Fibroblast of skin of left quadriceps (primary cell): ENCODE measurements at places on chromosomes 4 and X.

DNA sequence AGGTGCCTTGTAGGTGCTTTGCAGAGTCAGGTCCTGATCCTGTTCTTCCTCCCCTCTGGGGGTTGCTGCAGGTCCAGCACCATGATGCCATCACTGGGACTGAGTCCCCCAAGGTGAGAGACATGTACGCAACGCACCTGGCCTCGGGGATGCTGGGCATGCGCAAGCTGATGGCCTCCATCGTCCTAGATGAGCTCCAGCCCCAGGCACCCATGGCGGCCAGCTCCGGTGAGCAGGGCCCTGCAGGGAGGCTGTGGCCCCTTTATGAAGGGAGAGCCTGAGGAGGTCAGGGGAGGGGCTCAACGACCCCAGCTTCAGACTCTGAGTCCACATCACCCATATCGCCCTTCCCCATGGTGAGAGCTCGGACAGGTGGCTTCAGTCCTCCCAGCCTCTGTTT, 23.1 kb downstream of the MAN2B2 start:
- DNase-seq = no peak

DNA sequence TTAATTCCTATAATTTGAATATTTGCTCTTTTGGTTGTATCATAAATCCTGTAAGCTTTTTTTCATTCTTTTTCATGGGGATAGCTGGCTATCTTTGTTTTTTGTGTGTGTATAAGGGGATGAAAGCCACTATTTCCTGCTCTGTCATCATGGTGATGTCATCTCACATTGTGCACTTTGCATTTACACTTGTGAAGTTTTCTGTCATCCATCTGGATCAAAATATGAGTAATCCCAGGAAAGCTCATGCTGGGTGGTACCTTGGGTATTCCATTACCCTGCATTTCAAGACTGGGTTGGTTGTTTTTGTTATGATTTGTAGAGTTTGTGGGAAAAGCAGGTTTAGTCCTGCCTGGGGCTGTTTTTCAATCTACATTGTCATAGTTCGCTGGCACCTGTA, 367.3 kb downstream of the CHIC1 start:
- no peak for DNase-seq

- DNase-seq = no peak
Measured at GRCh38 chr4:186759990-186760389, 36.3 kb upstream of the FAT1 start.

GRCh38 chr4:188218392-188218791, 79.2 kb downstream of the TRIML1 start:
- no peak for DNase-seq

GRCh38 chr4:151807220-151807619, 46.4 kb upstream of the GATB start:
- no peak for DNase-seq

GRCh38 chrX:5708251-5708650, 520.4 kb downstream of the NLGN4X start:
- DNase-seq = peak; percentile 72

DNA sequence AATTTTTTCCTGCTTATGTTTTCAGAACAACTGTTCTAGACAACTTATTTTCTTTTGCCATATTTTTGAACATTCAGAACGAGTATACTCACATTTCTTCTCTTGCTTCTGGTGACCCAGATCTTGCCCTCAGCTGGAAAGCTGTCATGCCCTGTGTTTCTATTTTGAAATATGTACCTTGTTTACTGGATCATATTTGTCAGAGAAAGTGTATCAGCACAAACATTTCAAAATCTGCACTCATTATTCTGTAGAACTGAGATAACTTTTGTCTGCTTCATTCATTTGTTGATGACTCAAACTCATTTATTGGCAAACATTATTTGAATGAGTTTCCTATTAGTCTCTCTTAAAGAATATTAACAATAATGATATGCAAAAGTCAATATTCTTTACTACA, 46.2 kb upstream of the FAM9A start:
- no peak for DNase-seq

- no peak for DNase-seq
Measured at GRCh38 chr4:112514647-112515197, 1.3 kb downstream of the NEUROG2 start.

DNA sequence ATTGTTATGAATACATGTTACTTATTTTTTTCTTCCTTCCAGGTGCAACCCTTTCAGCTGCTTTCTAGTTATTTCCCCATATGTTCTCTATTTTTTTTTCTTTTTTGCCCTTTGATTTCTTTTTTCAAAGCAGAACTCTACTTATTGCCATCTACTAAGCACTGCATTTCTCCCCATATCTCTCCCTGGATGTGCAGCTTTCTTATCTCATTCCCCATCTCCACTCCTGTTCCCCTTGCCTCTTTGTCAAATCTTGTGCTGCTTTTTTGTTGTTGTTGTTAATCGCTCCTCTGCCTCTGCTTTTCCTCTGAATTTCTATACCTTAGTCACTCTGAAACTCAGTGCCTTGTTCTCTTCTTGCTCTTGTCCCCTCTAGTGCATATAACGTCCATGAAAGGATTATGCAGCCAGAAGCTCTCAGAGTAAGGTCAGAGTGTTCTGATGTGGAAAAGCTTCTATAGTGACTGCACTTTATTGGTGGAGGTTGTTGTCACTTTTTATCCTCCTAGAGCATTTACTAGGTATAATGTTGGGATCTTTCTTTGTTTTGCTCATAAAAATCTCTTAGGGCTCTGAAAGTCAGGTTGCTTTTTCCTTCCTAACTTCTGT, 51.1 kb upstream of the JADE1 start:
- no peak for DNase-seq

DNA sequence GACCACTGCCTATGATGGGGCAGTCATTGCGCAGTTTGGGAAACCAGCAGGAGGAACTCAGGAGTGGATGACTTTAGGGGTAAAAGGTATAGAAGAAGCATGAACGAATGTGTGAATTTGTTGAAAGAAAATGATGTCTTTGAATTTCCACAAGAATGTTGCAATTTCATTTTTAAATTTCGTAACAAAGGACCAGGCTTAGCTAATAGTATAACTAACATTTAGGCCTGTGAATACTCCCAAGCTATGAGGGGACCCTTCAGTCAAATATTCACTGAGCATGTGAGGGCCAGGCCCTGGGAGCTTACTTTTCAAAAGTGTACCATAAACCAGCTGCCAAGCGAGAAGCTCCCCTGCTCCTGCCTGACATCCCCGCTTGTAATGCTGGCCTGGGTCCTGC, 5.3 kb downstream of the MPC1L start:
- no peak for DNase-seq

GRCh38 chr4:137678796-137679195, 146.5 kb upstream of the PCDH18 start:
- peak; percentile 67 for DNase-seq

- no peak for DNase-seq
Measured at GRCh38 chr4:38154681-38155588, 194.7 kb downstream of the PTTG2 start.

- DNase-seq = no peak
Measured at GRCh38 chrX:129522184-129523078, 859 bp downstream of the SMARCA1 start.

- no peak for DNase-seq
Measured at GRCh38 chrX:120260369-120260768, 9.8 kb downstream of the ZBTB33 start.

DNA sequence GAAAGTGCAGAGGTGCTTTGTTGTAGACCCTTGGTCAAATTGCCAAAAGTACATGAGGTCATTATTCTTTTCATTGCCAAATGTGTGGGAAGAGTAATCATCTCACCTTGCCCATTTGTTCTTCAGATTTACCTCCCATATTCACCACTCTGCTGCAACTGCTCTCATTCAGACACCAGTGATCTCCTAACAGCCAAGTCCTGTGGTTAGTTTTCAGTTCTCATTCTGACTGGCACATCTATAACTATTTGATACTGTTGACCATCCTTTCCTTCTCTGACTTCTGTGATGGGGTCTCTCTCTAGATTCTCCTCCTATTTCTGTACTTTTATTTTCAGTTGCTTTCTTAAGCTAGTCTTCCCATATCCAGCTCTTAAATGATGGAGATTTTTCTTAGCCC, 39.8 kb downstream of the GRIA3 start:
- no peak for DNase-seq

GRCh38 chr4:140611854-140612253, 43.1 kb upstream of the UCP1 start:
- no peak for DNase-seq

DNA sequence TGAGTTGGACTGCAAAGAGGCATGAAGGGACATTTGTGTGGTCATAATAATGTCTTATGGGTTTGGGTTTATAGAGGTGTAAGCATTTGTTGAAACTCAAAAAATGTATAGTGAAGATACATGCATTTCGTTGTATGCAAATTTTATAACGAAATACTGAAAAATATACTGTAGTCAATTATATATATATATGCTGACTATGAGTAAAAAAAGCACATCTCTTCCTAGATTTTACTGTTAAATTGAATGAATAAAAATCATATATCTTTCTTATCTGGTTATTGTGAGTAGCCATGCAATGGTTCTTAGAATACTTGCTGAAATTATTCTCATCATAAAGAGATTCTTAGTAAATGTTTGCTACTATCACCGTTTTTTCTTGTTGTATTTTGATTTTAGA, 34.5 kb downstream of the UGT2B10 start:
- no peak for DNase-seq

DNA sequence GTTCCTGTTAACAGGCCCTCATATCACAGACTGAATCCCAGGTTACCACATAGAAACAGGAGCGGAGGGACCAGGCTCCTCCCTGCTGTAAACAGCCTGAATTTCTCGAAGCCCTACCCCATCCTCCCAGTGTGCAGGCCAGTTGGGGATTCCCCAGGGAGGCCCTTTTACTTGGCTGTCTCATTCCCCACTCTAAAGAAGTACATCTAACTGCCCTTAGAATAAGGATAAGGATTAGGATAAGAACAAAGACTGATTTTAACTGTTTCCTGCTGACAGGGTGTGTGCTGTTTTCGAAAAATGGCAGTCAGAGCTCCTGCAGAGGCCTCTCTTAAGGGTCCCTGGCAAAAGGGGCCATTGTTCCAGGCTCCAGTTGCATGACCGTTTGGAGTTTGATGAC, 133.7 kb downstream of the PAPSS1 start:
- DNase-seq = no peak

DNA sequence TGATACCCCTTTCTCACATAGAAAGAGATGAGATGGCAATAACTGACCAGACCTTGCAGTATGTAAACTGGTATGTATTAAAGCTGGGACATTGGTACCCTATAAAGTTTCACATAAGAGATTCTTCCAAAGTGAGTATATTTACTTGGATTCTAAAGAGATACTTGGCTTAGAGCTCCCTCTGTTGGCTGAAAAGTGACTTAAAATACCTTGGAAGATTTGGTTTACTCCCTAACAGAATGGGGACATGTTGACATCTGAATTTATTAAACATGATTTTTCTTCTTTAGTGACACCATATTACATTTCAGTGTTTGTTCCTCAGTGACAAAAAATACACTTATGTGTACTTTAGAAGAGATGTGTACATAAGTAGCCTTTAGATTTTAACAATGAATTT, 47.9 kb upstream of the RGN start:
- peak; percentile 36 for DNase-seq

- no peak for DNase-seq
Measured at GRCh38 chr4:145870155-145871020, 68.2 kb downstream of the ZNF827 start.

DNA sequence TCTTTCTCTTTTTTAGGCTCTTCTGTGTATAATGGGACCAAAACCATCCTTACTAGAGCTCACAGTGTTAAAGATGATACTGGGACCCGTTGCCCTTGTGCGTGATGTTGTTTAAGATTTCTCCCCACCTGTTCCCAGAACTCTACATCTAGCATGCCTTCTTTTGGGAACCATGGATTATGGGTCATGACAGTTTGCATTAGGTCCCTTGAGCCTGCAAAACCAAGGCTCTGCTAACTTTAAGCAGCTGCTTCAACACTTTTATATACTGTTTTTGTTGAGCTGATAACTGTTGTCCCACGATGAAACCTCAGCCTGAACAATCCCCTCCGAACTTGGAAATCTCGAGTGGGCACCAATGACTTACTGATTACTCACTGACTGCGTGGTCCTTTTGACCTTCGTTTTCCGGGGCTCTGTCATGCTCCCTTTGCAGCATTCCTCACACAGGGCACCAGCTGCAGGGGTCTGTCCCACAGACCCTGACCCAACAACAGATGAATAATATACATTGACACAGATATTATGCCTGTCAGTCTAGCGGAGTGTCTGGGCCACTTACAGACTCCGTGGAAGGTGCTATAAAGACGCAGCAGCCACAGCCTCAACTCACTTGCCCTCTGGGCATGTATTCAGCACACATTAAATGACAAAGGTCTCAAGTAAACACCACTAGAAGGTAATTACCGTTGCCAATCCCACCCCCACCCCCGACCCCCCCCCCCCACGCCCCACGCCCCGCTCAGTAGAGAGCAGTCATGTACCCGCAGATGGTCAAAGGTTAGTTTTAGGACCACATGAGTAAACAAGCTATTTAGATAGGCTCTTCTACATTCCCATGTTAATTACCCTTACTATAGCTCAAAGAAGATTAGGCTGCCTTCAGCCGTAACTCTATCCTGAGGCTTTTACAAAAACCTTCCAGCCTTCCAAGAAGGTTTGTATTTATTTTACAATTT, 162.0 kb upstream of the WDFY3 start:
- no peak for DNase-seq

DNA sequence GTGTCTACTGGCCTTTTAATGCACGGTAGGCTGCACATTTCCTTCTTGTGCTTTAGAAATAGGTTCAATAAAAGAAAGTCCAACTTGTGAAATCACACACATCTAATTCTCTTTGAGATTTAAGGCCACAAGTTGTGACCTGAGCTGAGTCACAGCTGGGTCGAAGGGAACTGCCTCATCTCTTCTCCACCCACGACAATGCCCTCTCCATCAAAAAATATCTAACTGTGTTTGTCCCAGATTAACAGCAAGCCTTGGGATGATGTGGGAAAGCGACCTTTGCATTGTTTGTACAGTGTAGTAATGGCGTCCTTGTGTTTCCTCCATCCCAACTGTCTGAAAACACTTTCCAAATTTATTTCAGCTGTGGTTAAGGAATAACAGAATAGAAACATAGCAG, 168.9 kb downstream of the AMELX start:
- DNase-seq = no peak

DNA sequence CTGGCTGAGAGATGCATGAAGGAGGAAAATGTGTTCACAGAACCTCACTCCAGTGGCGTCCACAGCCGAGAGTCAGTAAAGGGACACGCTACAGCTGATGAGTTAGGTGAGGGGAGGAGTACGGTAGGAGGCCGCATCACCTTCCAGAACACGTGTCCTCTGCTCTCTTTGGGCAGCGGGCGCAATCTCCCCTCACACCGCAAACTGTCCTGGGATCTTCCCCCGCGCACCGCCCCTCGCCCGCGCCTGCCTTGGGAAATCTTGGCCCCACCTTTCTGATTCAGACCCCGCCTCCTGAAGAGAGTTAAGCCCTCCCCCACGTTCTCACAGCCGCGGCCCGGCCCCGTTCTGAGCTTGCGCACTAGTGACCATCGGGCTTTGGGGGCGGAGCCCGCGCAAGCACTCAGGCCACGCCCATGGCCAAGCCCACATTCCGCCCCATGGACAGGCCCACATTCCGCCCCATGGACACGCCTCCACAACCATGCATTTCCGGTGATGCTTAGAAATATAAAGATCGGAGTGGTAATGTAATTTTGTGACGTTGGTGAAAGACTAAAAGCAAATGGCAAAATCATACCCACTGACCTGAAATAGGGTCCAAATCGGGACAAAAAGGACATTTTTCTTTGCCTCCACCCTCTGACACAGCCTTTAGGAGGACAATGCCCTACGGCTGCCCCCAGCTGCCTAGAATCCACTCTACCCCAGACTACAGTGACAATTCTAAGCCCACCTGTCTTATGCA, 13.3 kb downstream of the SMIM10 start:
- DNase-seq = peak; percentile 77
